ENCODE measurements at places on chromosomes 5 and 9.

GRCh38 chr5:39648848-39649227 is 224.1 kb upstream of the DAB2 start:
- DNase-seq: no peak

GRCh38 chr5:137596941-137597340 is 97.8 kb upstream of the SPOCK1 start:
- DNase-seq: no peak

GRCh38 chr5:144581044-144581443 is 410.4 kb downstream of the KCTD16 start:
- DNase-seq: no peak

DNA sequence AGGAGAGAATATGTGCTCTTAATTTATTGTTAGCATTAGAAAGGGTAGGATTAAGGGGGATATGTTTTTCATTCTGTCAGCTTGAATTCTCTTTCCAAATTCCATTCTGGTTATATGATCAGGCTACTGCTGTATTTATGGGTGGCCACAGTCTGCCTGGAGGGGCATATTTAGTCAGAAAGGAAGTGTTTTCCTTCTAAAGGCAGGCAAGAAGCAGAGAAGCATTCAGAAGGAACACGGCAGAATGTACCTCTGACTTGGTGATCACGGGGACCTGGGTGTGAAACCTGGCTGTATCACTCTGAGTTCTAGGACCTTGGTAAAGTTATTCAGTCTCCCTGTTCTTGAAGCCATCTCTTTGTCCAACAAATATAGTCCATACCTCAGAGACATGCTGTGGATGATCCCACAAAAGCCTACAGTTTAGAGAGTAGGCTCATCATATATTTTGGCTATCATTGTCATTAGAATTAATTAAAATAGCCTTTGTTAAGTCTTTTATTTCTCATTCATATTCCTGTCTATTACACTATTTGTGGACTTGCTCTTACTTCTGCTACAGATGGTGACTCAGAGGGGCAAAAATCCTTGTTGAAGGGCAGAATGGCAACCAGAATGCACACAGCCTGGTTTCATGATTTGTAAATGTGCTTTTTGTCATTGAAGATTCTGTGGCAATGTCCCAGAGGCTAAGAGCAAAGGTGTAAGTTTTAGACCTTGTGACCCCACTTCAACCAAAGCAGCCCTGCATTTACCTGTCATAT is 2.7 kb downstream of the TNC start:
- no peak for DNase-seq

GRCh38 chr9:112332977-112333638 is at the start of gene PTBP3:
TSS of gene PTBP3 (minus strand) at chr9:112333619. CDS start at chr9:112297865, 35,754 bp downstream.
- peak; percentile 69 for DNase-seq

DNA sequence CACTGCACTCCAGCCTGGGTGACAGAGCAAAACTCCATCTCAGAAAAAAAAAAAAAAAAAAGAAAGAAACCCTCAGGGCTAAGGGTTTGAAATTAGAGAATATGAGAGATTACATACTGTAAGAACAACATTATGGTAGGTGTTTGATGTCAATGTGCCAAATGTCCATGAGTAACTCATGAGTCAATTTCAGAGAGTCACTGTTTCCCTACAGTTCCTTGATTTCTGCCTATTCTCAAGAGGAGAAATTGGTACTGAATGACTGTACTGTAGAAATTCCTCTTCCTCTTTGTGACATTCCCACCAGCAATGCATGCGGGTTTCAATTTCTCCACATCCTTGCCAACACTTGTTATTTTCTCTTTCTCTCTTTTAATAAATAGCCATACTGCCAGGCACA is 35.2 kb downstream of the MARVELD2 start:
- no peak for DNase-seq

- DNase-seq: no peak
Measured at GRCh38 chr5:138554143-138554542, 11.1 kb upstream of the ETF1 start.

DNA sequence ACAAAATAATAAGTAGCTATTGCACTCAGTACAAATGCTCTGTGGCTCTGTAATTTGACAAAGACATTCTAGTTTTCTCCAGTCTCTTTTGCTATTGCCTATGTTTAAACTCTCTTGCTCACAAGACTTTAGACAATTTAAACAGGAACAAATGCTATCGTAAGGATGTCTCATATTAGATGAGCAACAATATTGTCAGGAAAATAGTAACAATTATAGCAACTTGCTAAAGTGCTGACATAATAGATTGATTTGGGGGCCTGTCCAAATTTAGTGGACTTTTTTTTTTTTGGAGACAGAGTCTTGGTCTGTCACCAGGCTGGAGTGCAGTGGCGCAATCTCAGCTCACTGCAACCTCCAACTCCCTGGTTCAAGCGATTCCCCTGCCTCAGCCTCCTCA is 11.8 kb downstream of the KIF2A start:
- DNase-seq: no peak

GRCh38 chr5:81214848-81215247 is 18.3 kb upstream of the CKMT2 start:
- DNase-seq: no peak

- no peak for DNase-seq
Measured at GRCh38 chr9:21519855-21520434, 37.8 kb upstream of the IFNE start.
